Pancreas (tissue), 10 donors: ENCODE measurements at places on chromosomes 7 and 10. TPM values are rescaled to one million over a fixed set of nuclear protein-coding genes. Genes with fewer than 3 reads are reported as not detected.

Gene CALCR
- 0.09 TPM for polyA plus RNA-seq

Gene SLC12A9
- 34.6 TPM for polyA plus RNA-seq

Gene FEZF1
- polyA plus RNA-seq: not detected

Gene GPR37
- 0.80 TPM for polyA plus RNA-seq

Gene GAD2
- 64.7 TPM for polyA plus RNA-seq

Gene RTKN2
- polyA plus RNA-seq: 0.16 TPM

Gene PLEKHA1
- polyA plus RNA-seq: 8.8 TPM

Gene TMEM130
- 0.95 TPM for polyA plus RNA-seq

Gene TMEM236
- 0.49 TPM for polyA plus RNA-seq

Gene DRGX
- not detected for polyA plus RNA-seq

Gene PLXNA4
- 0.49 TPM for polyA plus RNA-seq

Gene TMEM72
- polyA plus RNA-seq: 4.6 TPM

Gene CDH23
- polyA plus RNA-seq: 19.5 TPM

Gene CPED1
- 0.57 TPM for polyA plus RNA-seq

Gene HTRA1
- 19.2 TPM for polyA plus RNA-seq

Gene GBX1
- polyA plus RNA-seq: not detected
